Stimulated activated CD8-positive, alpha-beta memory T cell treated with anti-CD3 and anti-CD28 coated beads, Interleukin-4, amount 100 ng/mL, for 1 hour (primary cell): ENCODE measurements at places on chromosomes 13 and 19.
A peak's percentile ranks its signal among the peaks of the same experiment; 100 is the strongest.

- no peak for DNase-seq
These were observed 54.2 kb upstream of the USE1 start for GRCh38 chr19:17160908-17161307.

DNA sequence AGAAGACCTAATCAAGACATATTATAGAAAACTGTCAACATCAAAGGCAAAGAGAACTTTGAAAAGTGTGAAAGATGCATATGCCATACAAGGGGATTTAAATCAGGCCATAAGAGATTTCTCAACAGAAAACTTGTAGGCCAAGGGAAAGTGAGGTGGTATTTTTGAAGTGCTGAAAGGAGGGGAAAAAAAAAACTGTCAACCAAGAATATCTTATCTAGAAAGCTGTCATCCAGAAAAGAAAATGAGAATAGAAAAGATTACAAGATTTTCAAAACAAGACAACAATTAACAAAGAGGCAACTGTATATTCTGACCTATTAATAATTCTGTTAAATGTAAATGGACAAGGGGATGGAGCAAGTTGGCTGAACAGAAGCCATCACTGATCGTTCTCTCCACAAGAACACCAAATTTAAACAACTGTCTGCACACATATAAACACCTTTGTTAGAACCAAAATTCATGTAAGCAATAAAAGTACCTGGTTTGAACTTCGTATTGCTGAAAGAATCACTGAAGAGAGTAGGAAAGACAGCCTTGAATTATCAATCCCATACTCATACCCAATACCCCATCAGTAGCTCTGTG lies 880.1 kb upstream of the PCDH9 start:
- no peak for DNase-seq

GRCh38 chr13:78618411-78618810 lies 15.1 kb upstream of the POU4F1 start:
- no peak for DNase-seq

DNA sequence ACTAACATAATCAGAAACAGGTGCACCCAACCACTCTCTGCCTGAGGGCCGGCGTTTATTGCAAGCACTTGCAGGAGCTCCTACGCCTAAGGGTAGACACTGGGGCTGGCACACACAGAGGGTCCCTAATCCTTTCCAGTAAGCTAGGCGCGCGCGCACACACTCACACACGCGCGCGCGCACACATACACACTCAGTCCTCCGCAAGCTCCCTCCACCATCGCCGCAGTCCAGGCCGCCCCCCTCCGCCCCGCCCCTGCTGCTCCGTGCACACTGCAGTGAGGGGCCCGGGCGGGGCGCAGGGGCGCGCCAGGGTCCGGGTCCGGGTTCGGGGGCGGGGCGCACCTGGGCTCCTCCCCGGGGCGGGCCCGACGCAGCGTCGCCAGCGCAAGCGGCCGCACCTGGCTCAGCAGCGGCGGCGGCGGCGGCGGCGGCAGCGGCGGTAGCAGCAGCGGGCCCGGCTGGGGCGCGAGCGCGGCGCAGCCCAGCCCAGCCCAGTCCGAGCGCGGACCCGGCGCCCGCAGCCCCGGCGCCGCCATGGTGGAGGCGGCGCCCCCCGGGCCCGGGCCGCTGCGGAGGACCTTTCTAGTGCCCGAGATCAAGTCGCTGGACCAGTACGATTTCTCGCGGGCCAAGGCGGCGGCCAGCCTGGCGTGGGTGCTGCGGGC lies at the start of gene CAMSAP3:
CAMSAP3 (plus strand) TSS at position 398 of the 668 bp plus-strand sequence; CDS start at position 538, 140 bp downstream.
- DNase-seq, result peak; percentile 7

- DNase-seq, result no peak
These were observed 505 bp upstream of the ZIC2 start for GRCh38 chr13:99980824-99981734.

DNA sequence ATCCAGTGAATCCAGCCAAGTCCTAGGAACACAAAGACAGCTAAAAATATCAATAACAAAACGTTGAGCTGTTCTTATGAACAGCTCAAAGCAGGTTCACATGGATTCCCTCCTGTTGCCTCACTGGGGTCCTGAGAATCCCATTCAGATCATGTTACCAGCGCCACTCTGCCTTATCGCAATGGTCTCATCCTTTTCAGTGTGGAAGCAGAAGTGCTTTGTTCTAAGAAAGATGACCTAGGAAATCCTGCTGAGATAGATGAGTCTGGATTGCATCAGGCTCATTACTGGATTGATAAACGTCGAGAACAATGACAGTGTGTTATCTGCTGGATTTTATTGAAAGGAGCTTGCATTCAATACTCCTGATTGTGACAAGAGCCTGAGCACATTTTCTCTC lies 87.0 kb downstream of the SLAIN1 start:
- DNase-seq, result no peak

DNA sequence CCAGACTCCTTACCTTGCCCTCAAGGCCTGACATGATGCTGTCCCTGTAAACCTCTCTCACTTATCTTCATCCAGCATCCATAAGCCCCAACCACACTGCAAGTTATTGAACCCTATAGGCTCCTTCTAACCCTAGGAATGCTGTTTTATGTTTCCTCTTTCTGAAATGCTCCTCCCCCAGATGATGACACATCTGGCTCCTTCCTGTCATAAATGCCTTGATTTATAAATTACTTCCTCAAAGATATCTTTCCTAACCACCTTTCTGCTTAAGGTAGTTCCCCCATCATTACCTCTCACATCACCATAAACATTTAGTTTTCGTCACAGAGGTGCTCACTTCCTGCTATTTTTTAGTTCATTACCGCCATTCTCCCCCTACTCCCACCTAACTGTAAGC lies 12.3 kb downstream of the RUBCNL start:
- no peak for DNase-seq
